ENCODE measurements at places on chromosomes 4 and X. TPM values are rescaled to one million over a fixed set of nuclear protein-coding genes. Genes with fewer than 3 reads are reported as not detected.

TMEM31 gene
- not detected for total RNA-seq

DNA sequence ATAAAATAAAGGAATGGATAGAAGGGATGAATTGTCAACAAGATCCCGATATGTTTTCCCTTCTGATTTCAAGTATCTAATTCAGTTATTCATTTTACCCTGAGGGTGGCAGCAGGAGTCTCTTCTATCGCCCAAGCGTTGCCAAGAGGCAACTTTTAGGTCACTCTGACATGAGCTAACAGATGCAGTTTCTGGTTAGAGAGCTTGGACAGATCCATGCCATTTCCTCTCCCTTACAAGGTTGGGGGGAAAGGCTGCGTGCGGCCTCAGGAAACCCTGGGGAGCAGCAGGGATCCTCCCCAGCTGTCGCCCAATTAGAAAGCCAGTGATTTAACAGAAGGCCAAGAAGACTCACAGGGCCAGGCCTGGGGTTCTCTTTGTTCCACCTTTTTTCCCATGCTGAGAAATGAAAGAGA, 35.3 kb upstream of the WAS start:
- DNase-seq: peak; percentile 77

GRCh38 chr4:186789651-186790050, 66.0 kb upstream of the FAT1 start:
- DNase-seq: no peak

DNA sequence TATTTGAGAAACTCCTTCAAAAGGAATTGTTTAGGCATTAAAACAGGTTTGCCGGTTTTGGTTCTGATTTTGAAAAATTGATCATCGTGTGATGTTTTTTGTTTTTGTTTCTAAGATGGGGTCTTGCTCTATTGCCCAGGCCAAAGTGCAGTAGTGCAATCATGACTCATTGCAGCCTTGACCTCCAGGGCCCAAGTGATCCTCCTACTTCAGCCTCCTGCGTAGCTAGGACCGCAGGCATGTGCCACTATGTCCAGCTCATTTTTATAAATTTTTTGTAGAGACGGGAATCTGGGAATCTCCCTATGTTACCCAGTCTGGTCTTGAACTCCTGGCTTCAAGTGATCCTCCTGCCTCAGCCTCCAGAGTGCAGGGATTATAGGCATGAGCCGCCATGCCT, 35.0 kb downstream of the CLCN3 start:
- DNase-seq: no peak

F8A2 gene
- not detected for total RNA-seq

SNX25 gene
- 33.5 TPM for total RNA-seq

Measured in spinal cord (tissue), 10 donors.